A549 treated with AZD2906 at 1 μM for 4 hours (cell line): ENCODE measurements at places on chromosomes 11 and 22. TPM values are rescaled to one million over a fixed set of nuclear protein-coding genes. Genes with fewer than 3 reads are reported as not detected.

The PGR gene
- total RNA-seq = not detected in 5 replicates

The DUSP18 gene
- 3.6 to 5.2 TPM (median 4.4 TPM) in 5 replicates for total RNA-seq

The PGA5 gene
- total RNA-seq = 0.08 TPM in 1 of 5 replicates, not detected in the others

The B3GAT1 gene
- 0.01 to 0.04 TPM (median 0.02 TPM) in 4 of 5 replicates, not detected in the other for total RNA-seq

The DCHS1 gene
- total RNA-seq = 0.07 to 0.08 TPM (median 0.07 TPM) in 5 replicates

The TRIM29 gene
- 20.8 to 26.8 TPM (median 26.3 TPM) in 5 replicates for total RNA-seq

The GVQW3 gene
- 0.62 to 1.0 TPM (median 0.71 TPM) in 5 replicates for total RNA-seq

The OR51B2 gene
- total RNA-seq = not detected in 5 replicates

The LRRC74B gene
- 0.05 to 0.06 TPM in 2 of 5 replicates, not detected in the others for total RNA-seq

The BRMS1 gene
- 74.1 to 97.5 TPM (median 86.7 TPM) in 5 replicates for total RNA-seq

The KRTAP5-11 gene
- total RNA-seq = not detected in 5 replicates

The MUC15 gene
- total RNA-seq = not detected in 5 replicates

The DEUP1 gene
- not detected in 5 replicates for total RNA-seq

The PANX3 gene
- total RNA-seq = not detected in 5 replicates

The TEX12 gene
- not detected in 5 replicates for total RNA-seq

The BATF2 gene
- total RNA-seq = 0.58 to 0.79 TPM (median 0.63 TPM) in 5 replicates

The LSP1 gene
- total RNA-seq = 1.6 to 2.3 TPM (median 1.8 TPM) in 5 replicates

The LMO1 gene
- total RNA-seq = 2.7 to 4.0 TPM (median 3.2 TPM) in 5 replicates

The TMPRSS13 gene
- 0.02 TPM in 1 of 5 replicates, not detected in the others for total RNA-seq

The SLC15A3 gene
- not detected in 5 replicates for total RNA-seq

The MOV10L1 gene
- not detected in 5 replicates for total RNA-seq

The XRCC6 gene
- total RNA-seq = 274 to 333 TPM (median 295 TPM) in 5 replicates

The SYT9 gene
- total RNA-seq = 0.07 to 0.17 TPM (median 0.11 TPM) in 5 replicates

The OR2AG1 gene
- total RNA-seq = not detected in 5 replicates

The SHANK3 gene
- 3.1 to 5.4 TPM (median 4.4 TPM) in 5 replicates for total RNA-seq

The C22orf31 gene
- total RNA-seq = not detected in 5 replicates
